HEK293T (cell line): ENCODE measurements at places on chromosomes 12 and 14.

DNA sequence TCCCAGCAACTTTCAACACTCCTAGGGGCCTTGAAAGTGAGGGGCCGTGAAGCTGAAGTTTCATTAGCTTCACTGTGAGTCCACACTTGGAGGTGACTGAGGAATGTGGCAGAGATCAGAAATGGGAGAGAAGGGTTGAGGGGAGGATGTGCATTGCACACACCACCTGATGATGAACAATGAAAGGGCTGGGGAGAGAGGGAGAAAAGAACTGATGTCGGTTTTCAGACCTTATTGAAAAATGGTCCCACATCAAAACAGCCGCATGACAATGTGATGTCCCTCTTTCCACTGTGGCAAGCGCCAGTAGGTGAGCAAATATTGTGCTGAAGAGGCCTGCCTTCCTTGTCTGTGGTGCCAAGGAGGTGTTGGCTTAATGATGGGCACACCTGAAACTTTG is 32.3 kb upstream of the ATP23 start:
- DNase-seq: no peak

GRCh38 chr12:108271951-108272872 is 66.9 kb downstream of the CMKLR1 start:
- no peak for DNase-seq

GRCh38 chr12:131074221-131075083 is 120.7 kb downstream of the ADGRD1 start:
- DNase-seq: no peak

DNA sequence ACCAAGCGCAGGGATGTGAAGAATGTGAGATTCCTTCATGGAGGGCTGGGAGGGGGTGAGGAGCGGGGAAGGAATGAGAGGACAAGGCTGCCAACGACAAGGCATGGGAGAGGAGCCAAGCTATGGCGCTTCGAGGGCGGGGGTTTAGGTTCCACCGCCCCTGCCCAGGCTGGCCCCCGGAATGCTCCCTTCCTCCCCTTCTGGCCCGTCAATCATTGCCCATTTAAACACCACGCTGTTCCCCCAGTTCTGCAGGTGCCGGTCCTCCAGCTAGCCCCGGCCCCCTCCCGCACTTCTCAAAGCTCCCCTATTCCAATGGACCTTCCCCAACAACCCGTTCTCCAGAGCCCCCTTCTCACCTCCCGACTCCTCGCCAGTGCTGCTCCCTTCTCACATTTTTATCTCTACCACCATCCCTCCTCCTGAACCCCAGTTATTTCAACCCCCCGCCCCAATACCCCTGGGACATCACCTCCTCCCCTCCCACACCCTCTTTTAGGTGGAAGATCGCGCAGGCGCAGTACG is 428 bp downstream of the RNF41 start:
- DNase-seq: peak; percentile 55

DNA sequence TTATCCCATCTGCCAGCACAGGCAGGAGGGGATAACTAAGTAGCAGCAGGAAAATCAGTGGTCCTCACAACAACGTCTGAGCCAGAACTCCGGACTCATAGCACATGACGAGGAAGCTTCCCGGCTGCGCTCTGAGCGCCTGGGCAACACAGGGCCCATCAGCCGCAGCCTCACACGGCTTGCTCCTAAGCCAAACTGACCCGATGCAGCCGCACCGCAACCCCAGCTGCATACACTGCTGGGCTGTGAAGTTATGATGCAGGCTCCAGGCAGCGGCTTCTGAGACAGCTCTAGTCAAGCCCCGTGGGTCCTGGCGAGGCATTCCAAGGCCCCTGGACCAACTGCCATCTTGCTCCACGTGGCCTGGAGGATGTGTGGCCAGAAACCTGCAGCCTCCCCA is 28.1 kb downstream of the ZFYVE21 start:
- no peak for DNase-seq

DNA sequence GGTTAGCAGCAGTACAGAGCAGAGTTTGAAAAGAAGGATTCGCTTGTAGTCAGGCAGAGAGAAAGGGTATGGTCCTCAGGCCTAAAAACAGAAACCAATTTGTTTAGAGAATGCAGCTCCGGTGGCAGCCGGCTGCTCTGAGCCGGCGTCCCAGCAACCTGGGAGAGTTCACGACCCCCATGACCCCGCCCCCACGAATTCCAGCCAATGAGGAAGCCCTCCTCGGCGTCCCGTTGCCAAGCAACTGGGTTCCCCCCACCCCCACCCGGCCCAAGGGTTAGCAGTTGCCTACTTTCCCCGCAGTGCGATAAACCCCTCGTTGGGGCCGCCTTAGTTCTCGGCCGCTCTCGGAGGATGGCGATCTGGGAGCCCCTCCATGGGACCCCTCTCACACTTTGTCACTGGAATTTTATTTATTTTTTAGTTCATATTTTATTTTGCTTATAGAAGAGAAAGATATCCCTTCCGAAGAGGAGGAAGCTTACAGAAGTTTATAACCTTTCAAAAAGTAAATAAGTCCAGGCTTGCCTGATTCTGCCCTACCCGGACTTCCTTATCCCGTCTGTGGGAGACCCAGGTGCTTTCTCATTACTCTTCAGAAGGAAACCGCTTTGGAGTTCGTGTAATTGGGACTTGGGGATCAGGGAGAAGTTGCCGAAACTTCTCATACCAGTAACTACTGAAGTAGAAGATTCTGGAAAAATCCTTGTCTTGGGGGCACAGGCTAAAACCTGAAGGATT is at the start of gene CCDC60:
CCDC60 (plus strand) TSS at position 300 of the 741 bp plus-strand sequence. CDS start 448 bp downstream, outside the sequence.
- DNase-seq: peak; percentile 30

- DNase-seq: no peak
These were observed 33.3 kb upstream of the STON2 start for GRCh38 chr14:81433378-81433777.

DNA sequence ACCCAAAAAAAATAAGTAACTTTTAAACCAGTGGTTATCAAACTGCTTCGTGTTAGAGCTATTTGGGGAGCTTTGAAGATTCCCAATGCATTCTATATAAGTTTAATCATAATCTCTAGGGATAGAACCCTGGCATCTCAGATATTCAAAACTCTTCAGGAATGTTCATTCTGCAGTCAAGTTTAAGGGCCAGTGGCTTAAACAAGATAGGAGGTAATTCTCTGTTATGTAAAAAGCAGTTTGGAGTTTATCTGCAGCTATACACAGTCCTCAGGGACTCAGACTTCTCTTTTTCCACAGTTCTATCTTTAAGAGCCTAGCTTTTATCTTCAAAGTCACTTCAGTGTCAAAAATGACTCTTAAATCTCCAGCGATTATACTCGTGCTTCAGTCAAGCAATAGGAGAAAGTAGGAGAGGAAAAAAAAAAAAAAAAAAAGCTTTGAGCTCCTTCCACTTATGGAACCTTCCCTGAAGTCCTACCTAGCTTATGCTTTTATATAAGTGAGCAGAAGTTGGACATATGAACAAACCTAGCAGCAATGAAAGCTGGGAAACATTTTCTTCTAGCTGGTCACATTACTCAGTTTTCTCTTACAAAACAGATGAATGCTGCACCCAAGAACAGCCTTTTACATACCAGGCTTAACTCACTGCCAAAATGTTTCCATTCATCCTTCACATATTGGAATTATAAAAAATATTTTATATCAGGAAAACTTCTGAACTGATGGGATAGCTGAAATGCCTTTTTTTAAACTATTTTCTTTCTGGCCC is 302.8 kb downstream of the FSCB start:
- DNase-seq: no peak

DNA sequence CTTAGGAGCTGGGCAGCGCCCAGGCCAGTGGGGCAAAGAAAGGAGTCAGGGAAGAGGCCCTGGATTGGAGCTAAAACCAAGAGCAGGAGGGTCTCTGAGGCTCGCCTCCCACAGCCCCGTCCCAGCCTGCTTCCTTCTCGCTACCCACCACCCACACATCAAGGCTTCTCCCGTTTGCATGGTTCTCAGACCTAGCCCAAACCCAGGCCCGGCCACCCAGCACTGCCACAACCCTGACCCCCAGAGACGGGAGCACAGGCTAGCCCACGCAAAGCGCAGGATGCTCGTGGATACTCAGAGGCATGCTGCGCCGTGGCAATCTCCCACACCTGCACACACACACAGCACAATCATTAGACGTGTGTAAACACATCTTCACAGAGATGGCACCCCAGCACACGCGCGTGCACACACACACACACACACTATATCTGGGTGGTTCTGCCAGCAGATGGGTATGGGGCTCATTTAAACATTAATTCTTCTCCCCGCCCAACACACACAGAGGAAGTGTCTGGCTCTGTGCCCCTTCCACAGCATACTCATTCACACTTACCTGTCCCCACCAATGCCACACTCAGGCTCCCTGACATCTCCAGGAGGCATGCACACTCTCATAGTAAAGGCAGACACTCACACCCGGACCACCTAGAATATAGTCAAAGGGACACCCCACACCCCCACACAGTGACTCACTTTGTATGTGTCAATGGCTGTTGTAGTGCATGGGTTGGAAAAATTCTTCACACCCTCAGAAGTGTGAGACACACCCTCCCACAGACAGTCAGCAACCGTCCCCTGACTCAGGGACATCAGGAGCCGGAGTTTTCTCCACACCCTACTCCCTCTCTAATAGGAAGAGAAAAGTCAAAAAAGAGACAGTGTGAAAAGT is 1.1 kb downstream of the CARMIL3 start:
- no peak for DNase-seq

GRCh38 chr14:33207467-33208017 is 268.9 kb downstream of the NPAS3 start:
- no peak for DNase-seq

GRCh38 chr12:104577581-104577981 is 120.8 kb downstream of the CHST11 start:
- no peak for DNase-seq

DNA sequence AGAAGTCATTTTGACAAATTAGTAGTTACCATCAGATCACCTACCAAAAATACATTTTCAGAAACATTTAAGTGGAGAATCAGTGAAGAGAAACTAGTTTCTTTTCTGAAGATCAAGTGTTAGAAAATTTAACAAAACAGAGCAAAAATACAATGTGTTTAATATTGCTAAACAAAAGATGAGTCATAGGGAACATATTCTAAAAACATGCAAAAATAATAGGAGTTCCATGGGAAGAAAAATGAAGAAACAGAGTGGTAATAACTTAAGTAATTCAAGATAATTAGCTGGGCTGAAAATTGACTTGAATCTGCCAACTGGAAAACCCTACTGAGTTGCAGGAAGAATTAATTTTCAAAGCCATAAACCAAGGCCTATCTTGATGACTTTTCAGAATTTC is 111.5 kb upstream of the KITLG start:
- DNase-seq: no peak

GRCh38 chr12:113462117-113462774 is 9.4 kb downstream of the LHX5 start:
- DNase-seq: peak; percentile 80

GRCh38 chr12:76237086-76237701 is 111.0 kb downstream of the BBS10 start:
- DNase-seq: no peak

DNA sequence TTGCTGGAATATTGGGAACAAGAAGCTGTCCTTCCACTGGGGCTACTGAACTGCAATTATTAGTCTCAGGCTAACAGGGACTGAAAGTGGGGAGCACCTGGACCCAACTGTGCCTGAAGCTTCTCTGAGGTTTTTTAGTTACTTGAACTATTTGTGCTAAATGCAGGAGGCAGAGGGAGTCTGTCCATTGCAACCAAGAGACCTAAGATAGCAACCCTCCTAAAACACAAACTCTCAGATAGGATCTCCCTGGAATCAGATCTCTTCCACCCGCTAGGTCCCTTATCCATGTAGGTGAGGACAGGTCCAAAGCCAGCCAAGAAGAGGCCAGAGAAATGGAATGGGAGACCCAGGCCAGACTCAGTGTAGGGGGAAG is 58.1 kb downstream of the NCOR2 start:
- no peak for DNase-seq

GRCh38 chr14:69701857-69702256 is 65.1 kb upstream of the SRSF5 start:
- no peak for DNase-seq

GRCh38 chr12:8037046-8037663 is 4.6 kb downstream of the FOXJ2 start:
- no peak for DNase-seq

DNA sequence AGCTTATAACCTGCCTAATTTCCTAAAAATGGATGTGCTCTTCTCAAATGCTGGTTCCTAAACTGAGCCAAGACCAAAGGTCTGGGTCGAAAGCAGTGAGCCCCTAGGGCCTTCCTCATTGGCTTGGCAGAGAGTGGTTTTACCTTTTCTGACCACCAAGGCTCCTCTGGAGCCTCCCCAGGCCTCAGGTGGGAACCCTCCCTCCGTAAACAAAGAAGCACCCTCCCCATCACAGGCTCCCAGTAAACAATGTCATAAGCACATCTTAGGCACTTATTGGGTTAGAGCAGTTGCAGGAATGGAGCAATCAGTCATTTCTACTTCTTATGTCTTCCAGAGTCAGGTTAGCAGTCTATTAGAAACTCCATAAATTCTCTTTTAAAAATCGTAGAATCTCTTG is 6.0 kb downstream of the CHPT1 start:
- no peak for DNase-seq

DNA sequence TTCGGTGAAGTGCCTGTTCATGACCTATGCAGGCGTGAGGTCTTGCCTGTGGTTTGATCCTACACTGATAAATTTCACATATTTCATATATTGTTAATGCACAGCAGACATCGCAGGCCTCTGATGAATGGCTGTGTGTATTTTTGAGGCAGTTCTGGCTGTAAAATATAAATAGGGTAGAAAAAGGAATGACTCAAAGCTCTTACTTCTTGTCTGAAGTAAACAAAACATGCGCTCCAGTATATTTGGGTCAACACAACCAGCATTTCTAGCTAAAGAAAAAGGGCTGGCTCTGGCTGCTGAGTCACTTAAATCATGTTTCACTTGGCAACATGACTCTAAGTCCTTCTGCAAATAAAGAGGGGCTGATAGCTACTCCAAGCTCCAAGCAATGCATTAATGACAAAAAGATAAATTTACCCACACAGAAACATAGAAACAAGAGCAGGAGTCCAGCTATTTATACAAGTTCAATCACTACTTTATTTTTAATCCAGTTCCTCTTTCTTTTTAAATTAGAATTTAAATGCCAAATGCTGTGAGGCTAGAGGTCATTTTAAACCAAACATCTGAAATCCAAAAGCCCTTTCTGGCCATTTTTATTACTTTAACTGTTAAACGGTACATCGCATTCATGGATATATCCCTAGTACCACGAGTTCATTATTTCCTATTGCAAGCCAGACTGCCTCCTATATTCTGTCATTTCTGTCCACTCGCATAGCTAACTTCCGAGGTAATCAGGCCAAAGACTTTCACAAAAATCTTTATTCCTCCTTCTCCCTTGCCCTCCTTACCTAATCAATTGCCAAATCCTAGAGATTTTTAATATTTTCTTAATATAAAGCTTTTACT is 54.3 kb upstream of the TMCC3 start:
- no peak for DNase-seq
